ENCODE measurements at places on chromosomes 3 and 15. TPM values are rescaled to one million over a fixed set of nuclear protein-coding genes. Genes with fewer than 3 reads are reported as not detected.

DNA sequence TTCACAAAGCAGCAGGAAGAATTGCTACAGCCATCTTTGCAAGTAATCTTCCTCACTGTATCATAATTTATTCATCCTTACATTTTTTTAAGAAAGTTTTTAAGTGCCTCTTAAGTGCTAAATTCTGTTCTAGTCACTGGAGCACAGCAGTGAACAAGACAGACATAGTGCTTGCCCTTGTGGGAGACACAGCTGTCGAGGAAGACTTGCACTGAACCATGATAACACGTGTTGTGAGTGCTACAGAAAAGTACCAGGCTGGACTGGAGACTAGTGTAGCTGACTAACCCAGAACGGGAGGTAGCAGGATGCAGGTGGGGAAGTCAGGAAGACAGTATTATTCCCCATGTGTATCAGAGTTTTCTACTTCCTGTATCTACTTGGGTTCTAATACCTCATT is 300.6 kb downstream of the TBL1XR1 start:
- no peak for DNase-seq

DNA sequence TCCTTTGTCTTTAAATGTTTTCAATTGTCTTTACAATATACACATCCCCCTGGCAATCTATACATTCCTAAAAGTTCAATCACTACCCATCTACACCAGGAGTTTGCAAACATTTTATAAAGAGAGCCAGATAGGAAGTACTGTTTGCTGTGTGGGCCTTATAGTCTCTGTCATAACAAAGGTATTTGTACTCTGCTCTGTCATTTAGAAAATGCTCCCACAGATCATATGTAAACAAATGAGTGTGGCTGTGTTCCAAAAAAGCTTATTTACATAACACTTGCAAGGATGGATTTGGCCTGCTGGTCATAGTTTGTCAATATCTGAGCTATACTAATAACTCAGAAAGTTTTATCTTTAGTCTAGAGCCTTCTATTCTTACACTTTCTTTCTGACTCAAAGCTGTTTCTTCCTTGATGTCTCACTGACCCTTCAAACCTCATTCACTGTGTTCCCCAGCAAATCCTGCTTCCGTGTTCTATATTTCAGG is 511.9 kb downstream of the GBE1 start:
- DNase-seq: no peak

The GOLGA8R gene
- 3.9 TPM for total RNA-seq

The GOLGA6B gene
- total RNA-seq: 1.4 TPM

GRCh38 chr3:57652203-57652602 is 40.7 kb downstream of the DENND6A start:
- DNase-seq: no peak

The UACA gene
- total RNA-seq: 13.7 TPM

The SLC12A1 gene
- total RNA-seq: not detected

The COLQ gene
- 1.3 TPM for total RNA-seq

The CISH gene
- total RNA-seq: 8.5 TPM

- no peak for DNase-seq
Measured at GRCh38 chr15:56931639-56932508, 13.4 kb downstream of the TCF12 start.

The SLC28A2 gene
- 0.15 TPM for total RNA-seq

DNA sequence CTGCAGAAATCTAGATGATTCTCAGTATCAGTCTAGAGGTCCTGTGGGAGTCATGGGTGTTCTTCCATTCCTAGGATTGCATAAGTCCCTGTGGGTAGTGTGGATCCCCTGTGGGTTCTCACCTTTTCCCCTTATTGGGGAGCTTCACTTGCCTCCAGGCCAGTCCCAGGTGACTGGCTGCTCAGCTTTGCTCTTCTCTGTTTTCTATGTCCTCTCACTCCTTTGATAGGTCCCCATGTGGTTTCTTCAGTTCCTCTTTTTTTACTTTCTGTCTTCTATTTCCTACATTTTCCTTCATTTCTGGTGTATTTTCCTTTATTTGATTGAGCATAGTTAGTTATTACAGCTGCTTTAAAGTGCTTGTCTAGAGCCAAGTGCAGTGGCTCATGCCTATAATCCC is 10.9 kb downstream of the TEX55 start:
- DNase-seq: no peak

DNA sequence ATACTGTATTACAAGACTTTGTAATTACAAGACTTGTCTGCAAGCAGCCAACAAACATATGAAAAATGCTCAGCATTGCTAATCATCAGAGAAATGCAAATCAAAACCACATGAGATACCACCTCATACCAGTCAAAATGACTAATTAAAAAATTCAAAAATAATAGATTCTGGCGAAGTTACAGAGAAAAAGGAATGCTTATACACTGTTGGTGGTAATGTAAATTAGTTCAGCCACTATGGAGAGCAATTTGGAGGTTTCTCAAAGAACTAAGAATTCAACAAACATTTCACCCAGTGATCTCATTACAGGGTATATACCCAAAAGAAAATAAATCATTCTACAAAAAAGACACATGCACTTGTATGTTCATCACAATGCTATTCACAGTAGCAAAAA is 617.5 kb upstream of the CCDC54 start:
- no peak for DNase-seq

GRCh38 chr3:163919154-163919553 is 1159.1 kb downstream of the SI start:
- no peak for DNase-seq

- no peak for DNase-seq
Measured at GRCh38 chr3:156606729-156607128, 51.8 kb upstream of the SSR3 start.

GRCh38 chr15:74988007-74988800 is 7.2 kb upstream of the SCAMP5 start:
- DNase-seq: no peak

The MRPL3 gene
- 30.6 TPM for total RNA-seq

DNA sequence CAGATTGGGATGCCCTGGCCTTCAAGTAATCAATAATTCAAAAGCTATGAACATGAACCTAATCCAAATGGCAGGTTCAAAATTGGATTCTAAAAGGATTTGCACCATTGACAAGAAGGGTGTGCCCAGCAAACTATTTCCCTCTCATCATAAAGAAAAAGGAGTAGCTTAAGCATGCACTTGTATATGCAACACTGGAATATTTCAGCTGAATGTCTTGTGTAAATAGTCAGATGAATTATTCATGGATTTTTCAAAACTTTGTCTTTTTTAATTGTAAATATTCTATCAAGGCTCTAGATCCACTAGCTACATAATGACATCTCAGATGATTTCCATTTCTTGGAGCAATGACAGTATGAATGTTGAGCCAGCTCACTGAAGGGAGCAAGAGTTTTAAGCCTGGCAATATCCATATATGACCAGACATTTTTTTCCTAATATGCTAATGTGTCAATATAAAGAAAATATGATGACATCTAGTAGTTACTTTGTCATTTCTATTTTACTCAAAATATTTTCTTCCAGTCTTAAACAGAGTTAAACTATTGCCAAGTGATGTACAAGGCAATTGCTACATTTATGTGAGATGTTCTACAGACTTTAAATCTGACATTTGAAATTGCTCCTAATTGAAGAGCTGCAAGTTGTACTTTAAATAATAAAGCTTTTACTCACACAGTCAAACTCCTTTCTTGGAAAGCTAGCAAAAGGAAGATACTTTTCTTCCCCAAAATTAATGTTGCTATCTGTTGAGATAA is 230.5 kb upstream of the AGTR1 start:
- no peak for DNase-seq

GRCh38 chr3:46406443-46406787 is 451 bp downstream of the CCR5AS start:
- no peak for DNase-seq

DNA sequence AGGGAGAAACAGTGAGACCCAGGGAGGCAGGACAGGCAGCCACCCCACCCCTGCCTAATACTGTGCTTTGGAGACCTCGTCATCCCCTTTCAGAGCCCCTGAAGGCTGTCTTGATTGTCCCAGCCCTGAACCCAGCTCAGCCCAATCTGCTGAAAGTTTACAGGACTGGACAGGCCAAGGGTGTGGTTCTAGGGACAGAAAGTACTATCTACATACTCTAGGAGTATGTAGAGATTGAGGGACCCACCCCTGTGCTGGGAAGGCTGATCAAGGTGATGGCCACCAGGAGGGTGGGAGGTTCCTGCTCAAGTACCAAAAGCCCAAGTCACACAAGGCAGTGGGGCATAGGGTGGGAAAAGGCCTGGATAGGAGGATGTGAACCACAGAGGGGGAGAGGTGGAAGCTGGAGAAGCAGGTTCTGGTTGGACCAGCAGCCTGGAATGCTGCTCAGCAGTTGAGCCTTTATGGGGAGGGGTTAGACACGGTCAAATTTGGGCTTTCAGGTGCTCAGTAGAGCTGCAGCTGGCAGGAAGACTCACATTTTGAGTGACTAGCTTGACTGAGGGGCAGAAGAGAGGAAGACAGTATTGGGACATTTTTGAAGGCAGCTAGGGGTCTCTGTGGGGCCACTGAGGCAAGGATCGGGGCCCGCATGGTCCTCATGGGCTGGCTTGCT is 6.7 kb downstream of the NBEAL2 start:
- DNase-seq: no peak

The ITIH3 gene
- 779 TPM for total RNA-seq

DNA sequence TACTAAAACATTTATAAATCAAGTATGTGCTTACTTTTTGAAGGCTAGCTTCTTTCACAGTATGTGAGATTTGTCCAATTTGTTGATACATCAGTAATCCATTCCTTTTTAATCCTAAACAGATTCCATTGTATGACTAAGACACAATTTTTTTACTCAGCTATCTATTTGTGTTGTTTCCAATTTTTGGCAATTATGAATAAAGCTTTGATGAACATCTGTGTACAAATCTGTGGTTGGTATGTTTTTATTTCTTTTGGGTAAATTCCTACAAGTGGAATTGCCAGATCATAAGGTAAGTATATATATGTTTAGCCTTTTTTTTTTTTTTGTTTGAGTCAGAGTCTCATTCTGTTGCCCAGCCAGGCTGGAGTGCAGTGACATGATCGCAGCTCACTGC is 56.2 kb upstream of the VEPH1 start:
- no peak for DNase-seq

DNA sequence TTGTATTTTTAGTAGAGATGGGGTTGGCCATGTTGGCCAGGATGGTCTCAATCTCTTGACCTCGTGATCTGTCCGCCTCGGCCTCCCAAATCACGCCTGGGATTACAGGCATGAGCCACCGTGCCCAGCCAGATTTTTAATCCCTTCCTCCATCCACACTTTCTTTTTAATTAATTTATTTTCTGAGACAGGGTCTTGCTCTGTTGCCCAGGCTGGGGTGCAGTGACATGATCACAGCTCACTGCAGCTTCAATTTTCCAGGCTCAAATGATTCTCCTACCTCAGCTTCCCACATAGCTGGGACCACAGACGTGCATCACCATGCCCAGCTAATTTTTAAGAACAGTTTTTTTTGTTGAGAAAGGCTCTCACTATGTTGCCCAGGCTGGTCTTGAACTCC is 43.6 kb downstream of the RAF1 start:
- no peak for DNase-seq

DNA sequence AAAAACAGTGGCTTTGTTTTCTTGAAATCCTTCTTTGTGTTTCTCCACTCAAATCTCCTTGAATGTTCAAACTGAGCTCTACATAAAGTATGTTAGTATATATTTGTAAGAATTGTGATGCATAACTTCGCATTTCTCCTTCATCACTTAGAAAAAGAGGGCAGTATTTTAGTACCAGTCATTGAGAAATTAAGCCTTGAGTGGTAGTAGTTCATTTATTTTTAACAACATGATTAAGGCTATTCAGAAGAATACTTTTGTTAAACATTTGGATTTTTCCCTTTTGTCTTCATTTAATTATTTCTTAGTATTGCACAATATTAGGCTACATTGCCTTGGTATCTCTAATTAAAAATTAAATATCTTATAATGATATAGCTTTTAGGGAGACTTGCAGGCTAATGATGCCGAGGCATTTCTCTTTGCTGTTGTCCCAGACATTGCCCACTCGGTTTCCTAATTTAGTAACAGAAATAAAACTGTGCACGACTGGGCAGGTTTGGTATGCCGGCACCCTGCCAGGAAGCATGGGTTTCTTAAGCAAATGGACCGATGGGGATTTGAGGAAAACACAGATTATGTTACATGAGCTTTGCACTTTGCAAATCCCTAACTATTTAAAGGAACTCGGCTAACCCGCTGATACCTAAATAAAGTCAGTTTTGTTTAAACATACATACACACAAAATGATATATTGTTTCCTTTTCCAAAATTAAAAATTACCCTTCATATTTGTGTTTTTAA is 54.7 kb downstream of the LRRC28 start:
- DNase-seq: peak; percentile 71

DNA sequence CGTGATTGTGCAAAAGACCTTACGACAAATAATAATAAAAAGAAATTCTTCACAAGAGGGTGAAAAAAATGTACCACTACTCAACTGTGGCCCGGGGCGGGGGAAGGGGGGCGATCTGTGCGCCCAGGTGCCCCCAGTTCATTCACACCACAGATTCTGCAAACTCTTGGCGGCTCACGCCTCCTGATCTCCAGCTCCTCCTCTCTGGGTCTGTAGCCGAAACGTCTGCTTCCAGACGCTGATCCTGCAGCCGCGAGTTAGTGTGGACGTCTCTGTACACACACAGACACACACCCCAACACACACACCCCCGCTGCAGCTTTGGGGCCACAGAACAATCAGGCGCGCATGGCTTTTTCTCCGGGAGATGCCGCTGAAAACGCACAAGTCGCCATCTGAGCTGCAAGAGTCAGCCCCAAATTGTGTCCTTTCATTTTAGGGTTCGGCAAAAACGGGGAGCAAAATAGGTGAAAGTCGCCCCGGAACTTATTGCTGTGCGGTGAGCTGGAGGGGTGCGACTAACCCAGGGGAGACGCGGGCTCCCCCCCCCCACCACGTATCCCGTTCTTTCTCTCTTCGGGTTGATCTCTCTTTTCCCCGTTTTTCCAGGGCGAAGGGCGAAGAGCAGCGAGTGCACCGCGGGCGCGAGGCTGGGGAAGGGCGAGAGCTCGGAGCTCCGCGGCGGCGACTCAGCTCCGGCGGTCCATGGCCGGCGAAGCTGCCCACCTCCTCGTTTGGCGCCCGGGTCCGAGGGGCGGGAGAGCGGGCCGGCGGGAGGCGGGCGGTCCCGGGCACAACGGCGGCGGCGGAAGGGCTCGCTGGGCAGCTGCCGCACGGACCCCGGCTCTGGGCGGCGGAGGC is 505 bp upstream of the WNT5A start:
- peak; percentile 67 for DNase-seq
